ENCODE measurements at places on chromosomes 12 and 14. TPM values are rescaled to one million over a fixed set of nuclear protein-coding genes. Genes with fewer than 3 reads are reported as not detected.

DNA sequence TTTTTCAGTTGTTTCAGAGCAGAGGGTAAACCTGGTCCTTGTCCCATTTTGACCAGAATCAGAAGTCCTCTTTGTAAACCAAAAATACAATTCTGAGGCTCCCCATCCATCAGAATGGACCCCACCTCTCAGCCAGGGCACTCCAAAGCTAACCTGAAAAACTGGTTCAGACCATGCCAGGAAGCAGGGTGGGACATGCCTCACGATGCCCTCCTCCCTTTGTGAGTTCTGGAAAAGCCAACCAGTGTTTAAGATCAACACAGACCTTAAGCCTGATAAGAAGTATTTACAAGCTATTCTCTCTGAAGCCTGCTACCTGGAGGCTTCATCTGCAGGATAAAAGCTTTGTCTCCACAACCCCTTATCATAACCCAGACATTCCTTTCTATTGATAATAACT is 35.4 kb downstream of the TNFAIP2 start:
- DNase-seq = no peak

GRCh38 chr12:39012870-39013269 is 107.5 kb upstream of the CPNE8 start:
- DNase-seq = no peak

DNA sequence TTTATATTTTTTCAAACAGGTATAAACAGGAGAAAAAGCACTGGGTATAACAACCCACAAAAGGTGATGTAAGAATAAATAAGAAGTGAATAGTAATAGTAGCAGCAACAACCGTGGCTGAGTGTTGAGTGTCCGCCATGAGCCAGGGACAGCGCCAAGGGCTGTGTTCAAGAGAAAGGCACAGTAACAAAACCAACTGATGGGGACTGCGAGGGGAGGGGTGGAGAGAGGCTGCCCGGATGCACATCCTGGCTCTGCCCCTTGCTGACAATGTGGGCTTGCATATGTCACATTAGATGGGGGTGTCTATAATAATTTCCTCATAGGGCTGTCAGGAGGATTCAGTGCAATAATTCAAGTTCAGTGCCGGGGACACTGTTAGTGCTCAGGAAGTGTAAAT is 912.4 kb downstream of the VRK1 start:
- DNase-seq = no peak

DNA sequence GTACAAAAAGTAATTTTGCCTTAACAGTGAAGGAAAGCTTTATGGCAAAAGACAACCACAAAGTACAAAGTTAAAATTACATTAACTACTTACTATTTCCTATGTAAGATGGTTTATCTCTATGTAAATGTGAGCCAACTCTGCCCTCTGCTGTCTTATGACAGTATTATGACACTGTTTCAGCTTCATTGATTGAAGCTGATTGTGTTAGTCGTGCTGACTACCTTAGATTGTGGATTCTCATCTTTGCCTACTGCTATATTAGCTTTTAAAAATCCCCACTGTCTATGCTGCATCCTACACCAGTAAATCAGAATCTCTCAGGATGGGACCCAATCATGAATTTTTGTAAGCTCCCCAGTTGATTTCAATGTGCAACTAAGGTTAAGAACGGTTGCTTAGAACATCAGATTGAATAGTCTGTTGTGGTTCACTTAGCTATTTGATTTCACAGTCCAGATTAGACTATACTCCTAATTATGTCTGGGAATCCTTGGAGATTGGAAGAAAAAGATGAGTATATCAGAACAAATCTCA is 12.2 kb upstream of the SPTB start:
- no peak for DNase-seq

DNA sequence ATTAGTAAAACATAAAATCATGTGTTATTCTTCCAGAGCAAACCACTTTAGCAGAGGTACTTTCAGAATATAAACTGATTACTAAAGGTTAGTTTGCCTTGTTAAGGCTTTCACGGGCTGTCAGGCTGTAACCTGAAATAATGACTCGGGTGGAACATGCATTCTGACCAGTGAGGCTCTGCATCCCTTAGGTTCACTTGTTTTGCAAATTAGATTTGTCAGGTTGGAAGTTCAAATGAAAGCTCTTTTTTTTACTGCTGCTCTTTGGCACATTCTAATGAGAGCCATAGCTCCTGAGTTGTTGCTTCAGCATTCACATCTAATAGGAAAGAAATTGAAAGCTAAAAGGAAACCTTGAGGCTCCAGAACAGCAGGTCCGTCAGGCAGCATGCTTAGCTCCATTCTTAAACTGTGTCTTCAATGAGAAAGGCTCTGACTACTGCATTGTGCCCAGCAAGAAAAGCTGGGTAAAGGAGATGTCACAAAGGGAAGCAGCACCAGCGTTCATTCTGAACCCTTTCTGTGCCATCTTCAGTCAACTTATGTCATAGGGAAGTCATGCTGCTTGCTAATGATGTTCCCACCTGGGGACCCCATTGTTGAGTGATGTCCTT is 445.5 kb upstream of the FBXO33 start:
- DNase-seq = no peak

- DNase-seq = no peak
Measured at GRCh38 chr12:53218551-53219291, 11.7 kb upstream of the ITGB7 start.

- DNase-seq = no peak
Measured at GRCh38 chr12:123119808-123120207, 31.1 kb downstream of the PITPNM2 start.

- no peak for DNase-seq
Measured at GRCh38 chr12:2354151-2354991, 301.6 kb downstream of the CACNA1C start.

GRCh38 chr14:65748796-65749195 is 336.3 kb downstream of the FUT8 start:
- DNase-seq = no peak

- DNase-seq = no peak
Measured at GRCh38 chr12:26109343-26109881, 15.4 kb downstream of the BHLHE41 start.

DNA sequence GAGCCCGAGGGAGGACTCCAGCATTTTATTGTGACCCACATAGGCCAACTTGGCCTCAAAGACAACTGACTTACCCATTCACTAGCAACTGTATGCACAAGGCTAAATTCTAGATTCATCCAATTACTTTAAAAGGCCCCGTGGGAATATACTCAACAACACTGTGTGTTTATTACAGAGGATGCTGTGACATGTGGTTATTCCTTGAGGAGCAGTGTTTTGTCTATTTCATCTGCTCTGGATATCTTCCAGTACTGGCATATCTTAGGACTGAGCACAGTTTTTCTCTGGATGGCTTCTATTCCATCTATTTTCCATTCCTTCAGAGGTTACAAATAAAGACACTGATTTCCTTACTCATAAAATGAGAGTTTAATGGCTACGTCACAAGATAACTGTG is 87.2 kb upstream of the KRAS start:
- DNase-seq = no peak

- DNase-seq = no peak
Measured at GRCh38 chr12:26318661-26319068, 123.3 kb downstream of the SSPN start.

- DNase-seq = no peak
Measured at GRCh38 chr12:129534966-129535750, 368.7 kb downstream of the TMEM132D start.

- no peak for DNase-seq
Measured at GRCh38 chr14:73645248-73645610, 443 bp downstream of the DNAL1 start.

DNA sequence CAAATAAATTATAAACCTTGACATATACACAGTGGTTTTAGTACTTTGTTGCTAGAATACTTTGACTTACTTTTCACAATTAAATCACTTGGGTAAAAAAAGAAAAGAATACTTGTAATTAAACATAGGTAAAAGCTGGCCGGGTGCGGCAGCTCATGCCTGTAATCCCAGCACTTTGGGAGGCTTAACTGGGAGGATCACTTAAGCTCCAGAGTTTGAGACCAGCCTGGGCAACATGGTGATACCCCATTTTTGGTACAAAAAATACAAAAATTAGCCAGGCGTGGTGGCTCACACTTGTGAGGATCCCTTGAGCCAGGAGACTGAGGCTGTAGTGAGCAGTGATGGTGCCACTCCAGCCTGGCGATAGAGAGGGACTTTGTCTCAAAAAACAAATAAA is 7.8 kb downstream of the STX2 start:
- DNase-seq = no peak

DNA sequence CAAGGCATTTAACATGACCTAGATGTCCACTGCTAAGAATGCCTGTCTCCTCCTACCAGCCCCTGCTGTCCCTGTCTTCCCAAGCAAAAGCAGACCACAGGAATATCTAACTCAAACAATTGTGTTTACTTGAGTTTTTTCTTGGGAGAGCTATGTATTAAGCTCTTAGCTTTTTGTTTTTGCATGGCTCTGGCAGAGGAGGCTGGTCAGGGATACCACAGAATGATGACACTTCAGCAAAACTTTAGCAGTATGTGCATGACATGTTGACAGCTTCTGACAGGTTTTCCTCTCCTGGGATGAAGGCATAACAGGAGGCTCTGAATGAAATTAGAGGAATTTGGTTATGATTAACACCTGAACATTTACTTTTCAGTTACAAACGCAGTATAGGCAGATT is 6.9 kb downstream of the TMBIM6 start:
- DNase-seq = no peak

DNA sequence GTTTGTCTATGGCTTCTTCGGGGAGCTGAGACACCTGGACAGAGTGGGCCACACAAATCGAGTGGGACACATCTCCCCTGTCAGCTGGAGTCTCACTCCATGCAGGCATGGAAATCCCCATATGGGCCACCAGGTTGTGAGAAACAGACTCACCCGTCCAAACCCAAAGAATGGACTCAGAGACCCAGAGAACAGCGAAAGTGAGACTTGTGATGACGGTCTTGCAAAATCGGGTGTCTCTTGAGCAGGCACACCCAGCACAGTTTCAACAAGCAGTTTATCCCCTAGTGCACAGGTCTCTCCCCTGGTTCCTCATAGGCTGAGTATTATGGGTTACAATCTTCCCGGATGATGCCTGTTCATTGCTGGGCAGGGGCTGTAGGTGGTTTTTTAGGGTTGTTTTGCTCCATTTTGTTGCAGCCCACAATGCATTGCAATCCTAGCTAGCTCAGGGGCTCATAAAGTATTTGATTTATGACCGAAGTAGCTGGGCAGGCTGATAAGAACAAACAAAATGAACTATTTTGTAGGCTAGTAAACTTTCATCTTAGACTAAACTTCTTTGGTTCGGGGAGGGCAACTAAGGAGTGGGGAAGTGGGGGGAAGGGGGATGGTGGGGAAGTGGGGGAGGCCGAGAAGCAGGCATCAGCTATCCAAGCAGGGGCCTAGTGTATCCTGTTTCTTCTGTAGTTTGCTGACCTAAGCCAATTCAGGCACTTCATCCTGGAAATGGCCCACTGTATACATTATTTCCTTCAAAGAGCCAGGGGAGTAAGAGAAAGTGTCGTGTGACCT is 45.3 kb downstream of the IQSEC3 start:
- DNase-seq = no peak

- DNase-seq = peak; percentile 90
Measured at GRCh38 chr12:95634622-95635621, 83.6 kb upstream of the USP44 start.

GRCh38 chr14:102581193-102581592 is 11.3 kb upstream of the RCOR1 start:
- DNase-seq = no peak

GOLGA5 gene
- total RNA-seq = 20.9 TPM

KRT74 gene
- not detected for total RNA-seq

SEC23A gene
- 67.7 TPM for total RNA-seq

LRRIQ1 gene
- total RNA-seq = not detected

SLC5A8 gene
- not detected for total RNA-seq

FAIM2 gene
- not detected for total RNA-seq

CLEC2B gene
- total RNA-seq = 1.4 TPM

DLGAP5 gene
- total RNA-seq = 0.33 TPM
